ENCODE measurements at places on chromosomes 1 and 21. TPM values are rescaled to one million over a fixed set of nuclear protein-coding genes. Genes with fewer than 3 reads are reported as not detected.

The SPRR5 gene
- total RNA-seq, result not detected

The AMY2A gene
- total RNA-seq, result not detected

The HSD3B1 gene
- not detected for total RNA-seq

DNA sequence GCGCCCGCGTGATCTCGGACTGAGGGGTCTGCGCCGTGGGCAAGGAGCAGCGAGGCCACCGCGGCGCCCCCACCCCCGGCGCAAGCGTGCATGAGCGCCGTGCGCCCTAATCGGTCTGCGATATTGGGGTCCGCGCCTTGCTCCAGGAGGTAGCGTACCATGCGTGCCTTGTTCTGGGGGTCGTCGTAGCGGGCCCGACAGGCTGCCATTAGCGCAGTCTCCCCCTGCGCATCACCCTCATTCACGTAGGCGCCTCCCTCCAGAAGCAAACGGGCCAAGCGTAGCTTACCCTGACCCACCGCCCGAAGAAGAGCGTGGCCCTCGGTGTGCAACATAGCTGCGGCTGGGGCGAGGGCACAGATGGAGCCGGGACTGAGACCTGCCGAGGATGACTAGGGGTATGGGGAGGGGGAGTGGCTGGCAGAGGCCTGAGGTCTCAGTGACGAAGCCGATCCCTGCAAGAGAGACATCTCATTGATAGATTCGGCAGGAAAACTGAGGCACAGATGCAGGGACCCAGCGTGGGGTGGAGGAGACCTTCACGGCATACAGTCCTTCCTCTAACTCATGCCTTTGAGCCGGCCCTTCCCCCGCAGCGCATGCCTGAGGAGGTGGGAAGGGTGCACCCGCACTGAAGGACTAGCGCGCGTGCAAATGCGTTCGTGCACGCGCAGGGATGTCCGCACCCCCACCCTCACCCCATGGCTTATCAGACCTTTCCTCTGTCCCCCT is 2.8 kb downstream of the ANKRD34A start:
- H3K4me3 ChIP-seq, result peak overlapping the region; percentile 91
- H3K4me1 ChIP-seq, result peaks cover 44% of the 10 kb centered on the region
- no peaks in the 10 kb centered on the region for H3K27me3 ChIP-seq
- peaks cover 1% of the 10 kb centered on the region for H3K36me3 ChIP-seq
- peak overlapping the region; percentile 84 for H3K27ac ChIP-seq

DNA sequence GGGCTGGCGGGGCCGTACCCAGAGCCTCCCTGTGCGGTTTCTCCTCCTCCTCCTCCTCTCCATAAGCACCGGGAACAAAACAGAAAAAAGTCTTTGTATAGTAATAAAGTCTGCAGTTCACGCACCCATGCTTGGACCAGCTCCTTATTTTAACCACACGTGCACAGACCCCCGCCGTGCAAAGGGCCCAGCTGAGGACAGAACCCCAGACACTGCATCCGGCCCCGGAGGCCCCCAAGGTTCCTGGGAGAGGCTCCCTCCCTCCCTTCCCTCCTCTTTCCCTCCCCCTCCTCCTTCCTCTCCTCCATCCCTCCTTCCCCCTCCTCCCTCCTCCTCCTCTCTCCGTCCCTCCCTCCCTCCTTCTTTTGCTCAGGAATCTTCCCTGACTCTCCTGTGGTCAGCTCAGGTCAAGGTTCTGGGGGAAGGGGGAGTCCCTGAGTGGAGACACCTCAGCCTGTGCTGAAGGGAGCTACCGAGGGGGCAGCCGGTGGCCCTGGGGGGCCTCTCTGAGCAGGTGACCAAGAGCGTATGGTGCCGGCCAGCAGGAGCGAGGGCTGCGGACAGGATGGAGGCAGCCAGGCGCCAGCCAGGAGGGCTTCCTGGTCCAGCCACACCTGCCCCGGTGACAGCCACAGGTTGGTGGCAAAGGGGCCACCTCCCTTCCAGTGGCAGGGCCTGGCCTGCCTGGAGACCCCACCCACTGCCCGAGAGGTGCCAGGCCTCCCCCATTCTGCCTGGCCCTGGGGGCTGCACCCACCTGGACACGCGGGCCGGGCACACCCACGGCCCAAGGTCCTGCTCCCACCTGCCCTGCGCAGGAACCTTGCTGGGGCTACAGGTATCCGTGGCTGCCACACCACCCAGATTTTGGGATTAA is 3.2 kb upstream of the TTLL10 start:
- H3K27ac ChIP-seq, result no peak overlapping the region
- peaks cover 12% of the 10 kb centered on the region for H3K27me3 ChIP-seq
- no peaks in the 10 kb centered on the region for H3K36me3 ChIP-seq
- no peak for DNase-seq

The BTG2 gene
- 150 TPM for total RNA-seq

DNA sequence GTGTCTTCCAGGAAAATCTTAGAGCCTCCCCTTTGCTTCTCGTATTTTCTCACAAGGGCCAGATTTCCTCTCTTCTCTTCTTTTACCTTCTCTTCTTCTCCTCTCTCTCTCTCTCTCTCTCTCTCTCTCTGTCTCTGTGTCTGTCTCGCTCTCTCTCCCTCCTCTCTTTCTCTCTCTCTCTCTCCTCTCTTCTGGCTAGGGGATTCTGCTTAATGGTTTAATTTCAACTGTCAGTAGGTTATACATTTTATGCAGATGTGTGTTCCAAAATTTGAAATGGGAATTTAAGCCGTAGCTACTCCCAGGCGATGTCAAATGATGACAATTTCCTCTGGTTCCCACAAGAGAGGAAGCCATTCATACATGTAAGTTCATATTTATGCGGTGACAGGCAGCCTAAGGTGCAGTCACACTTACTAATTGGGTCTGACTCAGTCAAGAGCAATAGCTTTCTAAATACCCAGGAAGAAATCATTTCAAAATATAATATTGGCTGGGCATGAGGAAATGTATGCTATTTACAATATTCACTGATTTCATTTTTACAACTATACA is 1.4 kb downstream of the DSCAM start:
- peaks cover 35% of the 10 kb centered on the region for H3K27me3 ChIP-seq
- H3K36me3 ChIP-seq, result no peaks in the 10 kb centered on the region
- no peak overlapping the region for H3K27ac ChIP-seq
- H3K4me1 ChIP-seq, result peaks cover 5% of the 10 kb centered on the region
- no peak for DNase-seq
- H3K4me3 ChIP-seq, result no peak overlapping the region

GRCh38 chr1:213268221-213268620 is 217.2 kb downstream of the RPS6KC1 start:
- no peak for DNase-seq
- no peak overlapping the region for H3K4me3 ChIP-seq
- no peaks in the 10 kb centered on the region for H3K27me3 ChIP-seq
- H3K36me3 ChIP-seq, result peaks cover 46% of the 10 kb centered on the region
- no peaks in the 10 kb centered on the region for H3K4me1 ChIP-seq
- H3K27ac ChIP-seq, result no peak overlapping the region

DNA sequence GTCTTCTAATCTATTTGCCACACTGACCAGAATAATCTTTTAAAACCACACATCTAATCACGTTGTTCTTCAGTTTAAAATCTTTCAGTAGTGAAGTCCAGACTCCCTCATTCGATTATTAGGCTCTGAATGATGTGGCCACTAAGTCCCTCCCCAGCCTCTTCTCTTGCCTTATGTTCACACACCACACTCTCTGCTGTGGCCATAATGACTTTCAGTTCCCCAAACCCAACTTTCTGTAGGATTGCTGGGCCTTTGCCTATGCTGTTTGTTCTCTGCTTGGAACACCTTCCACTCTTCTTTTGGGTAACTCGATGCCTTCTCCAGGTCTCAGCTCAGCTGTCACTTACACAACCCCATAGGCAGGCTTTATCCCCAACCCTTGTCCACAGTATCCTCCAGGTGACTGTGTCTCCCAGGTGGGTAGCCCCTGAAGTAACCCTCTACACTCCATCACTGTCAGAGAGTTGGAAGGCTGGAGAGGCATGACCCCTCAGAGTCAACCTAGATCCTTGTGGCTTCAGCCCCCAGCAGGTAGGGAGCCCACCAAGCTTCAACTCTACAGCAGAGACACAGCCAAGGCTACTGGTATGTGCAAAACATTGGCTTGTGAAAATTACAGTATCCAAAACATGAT is 8.4 kb upstream of the SLC37A1 start:
- no peak overlapping the region for H3K27ac ChIP-seq
- H3K4me3 ChIP-seq, result no peak overlapping the region
- no peaks in the 10 kb centered on the region for H3K36me3 ChIP-seq
- no peaks in the 10 kb centered on the region for H3K4me1 ChIP-seq

DNA sequence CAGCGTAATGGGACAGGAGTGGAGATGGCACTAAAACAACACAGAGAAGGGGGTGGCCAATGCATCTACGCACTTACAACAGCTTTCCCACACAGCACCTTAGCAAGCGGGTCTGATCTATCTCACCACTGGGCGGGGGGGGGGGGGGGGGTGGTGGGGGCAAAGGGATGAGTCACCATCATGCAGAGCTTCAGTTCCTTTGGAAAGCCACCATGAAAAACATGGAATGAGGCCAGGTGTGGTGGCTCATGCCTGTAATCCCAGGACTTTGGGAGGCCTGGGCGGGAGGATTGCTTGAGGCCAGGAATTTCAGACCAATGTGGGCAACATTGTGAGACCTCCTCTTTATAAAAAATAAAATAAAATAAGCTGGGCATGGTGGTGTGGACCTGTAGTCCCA is 47.2 kb downstream of the KLHDC7A start:
- H3K36me3 ChIP-seq, result no peaks in the 10 kb centered on the region
- H3K27me3 ChIP-seq, result peaks cover 12% of the 10 kb centered on the region
- H3K27ac ChIP-seq, result no peak overlapping the region
- no peak overlapping the region for H3K4me3 ChIP-seq

- peak; percentile 24 for DNase-seq
- peaks cover 34% of the 10 kb centered on the region for H3K36me3 ChIP-seq
- no peaks in the 10 kb centered on the region for H3K27me3 ChIP-seq
- H3K27ac ChIP-seq, result peak overlapping the region; percentile 94
- H3K4me1 ChIP-seq, result peaks cover 55% of the 10 kb centered on the region
Observed at GRCh38 chr1:2232916-2233438, 4.9 kb downstream of the SKI start.

GRCh38 chr21:21406921-21407320 is 408.7 kb downstream of the NCAM2 start:
- H3K27me3 ChIP-seq, result no peaks in the 10 kb centered on the region
- no peak for DNase-seq
- no peak overlapping the region for H3K27ac ChIP-seq
- no peaks in the 10 kb centered on the region for H3K36me3 ChIP-seq
- no peak overlapping the region for H3K4me3 ChIP-seq
- H3K4me1 ChIP-seq, result no peaks in the 10 kb centered on the region

GRCh38 chr1:237858992-237859391 is 31.7 kb downstream of the ZP4 start:
- no peaks in the 10 kb centered on the region for H3K36me3 ChIP-seq
- H3K4me3 ChIP-seq, result no peak overlapping the region
- no peak overlapping the region for H3K27ac ChIP-seq
- no peaks in the 10 kb centered on the region for H3K27me3 ChIP-seq
- DNase-seq, result no peak
- no peaks in the 10 kb centered on the region for H3K4me1 ChIP-seq

- peaks cover 21% of the 10 kb centered on the region for H3K4me1 ChIP-seq
- H3K36me3 ChIP-seq, result no peaks in the 10 kb centered on the region
- H3K27me3 ChIP-seq, result no peaks in the 10 kb centered on the region
- no peak for DNase-seq
Observed at GRCh38 chr1:229028544-229028943, 242.4 kb upstream of the RAB4A start.

GRCh38 chr1:236710328-236710892 is 24.1 kb downstream of the ACTN2 start:
- DNase-seq, result no peak
- no peak overlapping the region for H3K4me3 ChIP-seq
- H3K27ac ChIP-seq, result no peak overlapping the region
- no peaks in the 10 kb centered on the region for H3K36me3 ChIP-seq
- H3K27me3 ChIP-seq, result peaks cover 8% of the 10 kb centered on the region
- H3K4me1 ChIP-seq, result no peaks in the 10 kb centered on the region

GRCh38 chr1:236281198-236281653 is 532 bp downstream of the ERO1B start:
- peak; percentile 41 for DNase-seq
- H3K4me3 ChIP-seq, result peak overlapping the region; percentile 90
- H3K36me3 ChIP-seq, result peaks cover 3% of the 10 kb centered on the region
- H3K27me3 ChIP-seq, result peaks cover 1% of the 10 kb centered on the region
- peaks cover 44% of the 10 kb centered on the region for H3K4me1 ChIP-seq

DNA sequence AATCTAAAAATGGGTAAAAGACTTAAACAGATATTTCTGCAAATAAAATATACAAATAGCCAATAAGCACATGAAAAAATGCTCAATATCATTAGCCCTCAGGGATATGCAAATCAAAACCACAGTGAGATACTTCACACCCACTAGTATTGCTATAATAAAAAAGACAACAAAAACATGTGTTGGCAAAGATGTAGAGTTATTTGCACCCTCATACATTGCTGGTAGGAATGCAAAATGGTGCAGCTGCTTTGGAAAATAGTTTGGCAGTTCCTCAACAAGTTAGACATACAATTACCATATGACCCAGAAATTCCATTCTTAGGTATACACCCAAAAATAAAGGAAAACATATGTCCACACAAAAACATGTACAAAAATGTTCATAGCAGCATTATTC is 30.2 kb downstream of the ZZZ3 start:
- H3K4me3 ChIP-seq, result no peak overlapping the region
- H3K27me3 ChIP-seq, result no peaks in the 10 kb centered on the region
- peaks cover 47% of the 10 kb centered on the region for H3K36me3 ChIP-seq
- peaks cover 29% of the 10 kb centered on the region for H3K4me1 ChIP-seq
- DNase-seq, result no peak
- no peak overlapping the region for H3K27ac ChIP-seq

The SYT14 gene
- total RNA-seq, result not detected

DNA sequence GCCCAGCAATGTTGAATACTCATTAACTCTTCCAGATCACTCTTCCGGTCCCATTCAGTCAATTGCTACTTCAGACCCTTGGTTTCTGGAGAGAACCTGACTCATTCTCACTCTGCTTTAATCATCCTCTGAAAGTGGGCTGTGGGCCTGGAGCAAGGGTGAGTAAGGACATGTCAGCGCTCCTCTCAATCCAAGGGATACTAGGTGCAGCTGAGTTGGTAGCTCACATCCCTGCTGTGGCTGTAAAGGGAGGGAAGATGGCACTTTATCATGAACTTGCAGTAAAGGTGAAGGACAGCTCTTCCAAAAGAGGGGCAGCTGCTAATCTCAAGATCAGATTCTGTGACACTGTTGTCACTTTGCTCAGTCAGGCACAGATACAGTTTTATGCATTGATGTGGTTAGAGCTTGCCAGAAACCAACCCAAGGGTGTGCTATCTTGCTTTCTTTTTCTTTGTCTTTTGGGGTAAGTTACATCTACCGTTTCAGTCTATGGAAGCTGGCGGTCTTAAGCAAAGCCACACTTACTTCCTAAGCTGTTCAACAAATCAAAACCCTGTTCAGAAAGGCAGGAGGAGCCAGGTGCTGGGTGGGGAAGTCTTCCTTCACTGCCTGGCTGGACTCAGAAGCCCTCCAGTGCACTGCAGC is 26.5 kb upstream of the NTPCR start:
- H3K4me1 ChIP-seq, result peaks cover 40% of the 10 kb centered on the region
- no peaks in the 10 kb centered on the region for H3K36me3 ChIP-seq
- H3K27ac ChIP-seq, result peak overlapping the region; percentile 91
- H3K27me3 ChIP-seq, result no peaks in the 10 kb centered on the region
- peak; percentile 73 for DNase-seq
- peak overlapping the region; percentile 18 for H3K4me3 ChIP-seq

- H3K4me3 ChIP-seq, result no peak overlapping the region
- no peaks in the 10 kb centered on the region for H3K27me3 ChIP-seq
- H3K4me1 ChIP-seq, result no peaks in the 10 kb centered on the region
- DNase-seq, result no peak
- H3K27ac ChIP-seq, result no peak overlapping the region
Observed at GRCh38 chr1:212110617-212111016, 75.1 kb downstream of the DTL start.
